Right atrium auricular region (tissue), 2 donors: ENCODE measurements at places on chromosomes 13 and 19. TPM values are rescaled to one million over a fixed set of nuclear protein-coding genes. Genes with fewer than 3 reads are reported as not detected.
A peak's percentile ranks its signal among the peaks of the same experiment; 100 is the strongest.

The KRTDAP gene
- total RNA-seq = not detected

The SYNGR4 gene
- not detected for total RNA-seq

The CGB8 gene
- total RNA-seq = not detected

The SEMA6B gene
- total RNA-seq = 10.8 TPM

The ADGRE1 gene
- total RNA-seq = not detected

The GFY gene
- not detected for total RNA-seq

The COX7A1 gene
- 136 TPM for total RNA-seq

The PEAK3 gene
- 1.9 TPM for total RNA-seq

The VSTM1 gene
- not detected for total RNA-seq

The SGCG gene
- 123 TPM for total RNA-seq

The SRRM5 gene
- not detected for total RNA-seq

The MUC16 gene
- 2.6 TPM for total RNA-seq

- no peak overlapping the region for H3K4me3 ChIP-seq
- DNase-seq = no peak
- H3K27me3 ChIP-seq = no peaks in the 10 kb centered on the region
- no peaks in the 10 kb centered on the region for H3K4me1 ChIP-seq
- H3K27ac ChIP-seq = no peak overlapping the region
These were observed 170.8 kb downstream of the NUFIP1 start for GRCh38 chr13:44818428-44818827.

DNA sequence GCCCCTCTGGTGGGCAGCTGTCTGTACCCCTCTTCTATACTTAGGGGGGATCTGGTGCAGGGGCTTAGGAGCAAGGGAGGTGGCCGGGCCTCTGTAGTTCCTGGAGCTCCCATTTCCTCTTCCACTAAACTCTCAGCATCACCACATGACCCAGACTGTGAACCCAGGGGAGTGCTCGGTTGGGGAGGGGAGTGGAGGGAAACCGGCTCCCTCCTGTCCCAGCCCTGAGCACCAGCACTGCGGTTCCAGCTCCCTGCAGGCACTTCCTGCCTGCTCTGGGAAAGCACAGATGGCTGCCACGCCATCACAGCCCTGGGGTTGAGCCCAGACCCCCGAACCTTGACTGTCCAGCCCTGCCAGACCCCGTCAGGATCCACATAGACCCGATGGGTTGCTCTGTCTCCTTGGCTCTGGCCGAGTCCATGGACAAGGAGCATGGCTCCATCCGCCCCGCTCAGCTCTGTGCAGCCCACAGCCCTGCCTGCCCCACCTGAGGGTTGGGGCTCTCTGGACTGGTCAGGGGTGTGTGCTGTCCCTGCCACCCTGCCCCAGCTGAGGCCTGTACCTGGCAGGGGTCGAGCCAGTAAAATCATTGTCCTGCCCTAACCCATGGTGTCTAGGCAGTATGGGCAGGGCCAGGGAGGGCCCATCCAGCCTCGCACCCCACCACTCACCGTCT, 36.0 kb upstream of the SLC7A10 start:
- H3K4me1 ChIP-seq = no peaks in the 10 kb centered on the region
- DNase-seq = no peak
- no peaks in the 10 kb centered on the region for H3K27me3 ChIP-seq
- no peak overlapping the region for H3K4me3 ChIP-seq
- H3K27ac ChIP-seq = no peak overlapping the region
- H3K36me3 ChIP-seq = no peaks in the 10 kb centered on the region

- H3K36me3 ChIP-seq = no peaks in the 10 kb centered on the region
- no peak for DNase-seq
- no peak overlapping the region for H3K27ac ChIP-seq
- no peaks in the 10 kb centered on the region for H3K27me3 ChIP-seq
These were observed 189.0 kb upstream of the KLHL1 start for GRCh38 chr13:70297189-70297616.

- H3K4me1 ChIP-seq = peaks cover 4% of the 10 kb centered on the region
- no peak overlapping the region for H3K4me3 ChIP-seq
- H3K36me3 ChIP-seq = no peaks in the 10 kb centered on the region
- DNase-seq = no peak
- peaks cover 12% of the 10 kb centered on the region for H3K27me3 ChIP-seq
These were observed 21.0 kb downstream of the CLEC4M start for GRCh38 chr19:7783991-7784423.

- no peak overlapping the region for H3K27ac ChIP-seq
- no peaks in the 10 kb centered on the region for H3K4me1 ChIP-seq
- DNase-seq = no peak
- H3K4me3 ChIP-seq = no peak overlapping the region
- no peaks in the 10 kb centered on the region for H3K36me3 ChIP-seq
- H3K27me3 ChIP-seq = no peaks in the 10 kb centered on the region
These were observed 38.6 kb downstream of the SCEL start for GRCh38 chr13:77574096-77574495.

DNA sequence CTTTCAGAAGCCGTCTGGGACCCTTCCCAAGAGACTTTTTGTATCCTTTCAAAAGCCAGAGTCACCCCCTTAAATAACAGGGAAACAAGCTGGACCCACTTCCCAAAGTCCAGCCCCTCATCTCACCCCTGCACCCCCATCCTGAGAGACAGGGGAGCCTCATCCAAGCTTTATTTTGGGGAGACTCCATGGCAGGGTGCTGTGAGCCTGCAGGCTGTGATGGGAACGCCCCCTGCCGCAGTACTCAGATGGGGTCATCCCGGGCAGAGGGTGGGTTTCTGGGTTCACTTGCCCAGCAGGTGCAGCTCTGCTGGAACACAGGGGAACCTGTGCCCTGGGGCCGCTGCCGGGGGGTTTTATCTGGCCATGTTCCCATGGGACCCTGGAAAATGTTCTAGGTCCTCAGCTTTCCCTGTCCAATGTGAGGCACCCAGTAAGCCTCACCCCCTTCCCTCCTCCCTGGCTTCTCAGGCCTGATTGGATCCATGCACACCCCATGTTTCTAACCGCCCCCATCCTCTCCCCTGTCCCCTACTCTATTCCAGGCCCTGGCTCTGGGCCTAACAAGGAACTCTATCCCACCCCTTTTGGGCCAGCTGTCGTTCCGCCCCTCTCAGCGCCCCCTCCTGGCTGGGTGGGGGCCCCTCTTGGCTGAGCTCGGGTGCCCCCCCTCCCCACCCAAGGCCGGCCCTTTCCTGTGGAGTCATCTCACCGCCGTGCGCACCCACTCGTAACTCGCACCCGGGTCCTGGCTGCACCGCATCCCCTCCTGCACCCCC, 1.0 kb downstream of the HIF3A start:
- H3K27ac ChIP-seq = peak overlapping the region; percentile 96
- DNase-seq = peak; percentile 91
- peak overlapping the region; percentile 58 for H3K4me3 ChIP-seq
- peaks cover 63% of the 10 kb centered on the region for H3K4me1 ChIP-seq

DNA sequence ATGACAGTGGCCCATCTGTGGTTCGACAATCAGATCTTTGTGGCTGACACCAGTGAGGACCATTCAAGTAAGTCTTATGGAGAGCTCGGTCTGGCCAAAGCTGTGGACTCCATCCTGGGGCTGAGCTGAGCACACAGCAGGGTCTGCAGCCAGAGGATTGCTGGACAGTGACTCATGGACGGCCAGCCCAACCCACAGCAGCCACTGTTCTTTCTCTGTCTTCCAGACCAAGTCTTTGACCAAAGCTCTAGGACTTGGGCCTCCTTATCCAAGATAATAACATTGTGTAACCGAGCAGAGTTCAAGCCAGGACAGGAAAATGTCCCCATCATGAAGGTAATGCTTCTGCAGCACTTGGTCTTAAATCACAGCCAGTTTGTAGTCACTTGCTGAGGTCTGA, 12.4 kb downstream of the ATP12A start:
- no peak overlapping the region for H3K4me3 ChIP-seq
- DNase-seq = peak; percentile 71
- H3K4me1 ChIP-seq = no peaks in the 10 kb centered on the region

DNA sequence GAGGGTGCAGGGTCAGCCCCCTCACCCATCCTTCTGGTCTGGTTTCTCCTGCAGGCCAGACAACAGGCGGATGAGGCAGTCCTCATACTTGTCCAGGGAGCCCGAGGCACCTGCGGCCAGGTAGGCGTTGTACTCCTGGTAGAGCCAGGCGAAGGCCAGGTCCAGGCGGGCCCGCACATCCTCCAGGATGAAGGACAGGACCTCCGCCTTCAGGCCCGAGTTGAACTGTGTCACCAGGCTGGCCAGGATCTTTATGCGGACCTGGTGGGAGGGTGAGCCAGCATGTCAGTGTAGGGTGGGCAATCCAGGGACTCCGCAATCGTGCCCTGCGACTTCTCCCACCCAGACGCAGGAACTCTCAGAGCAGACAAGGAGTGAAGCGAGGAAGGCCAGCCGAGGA, 13.8 kb upstream of the RSPH6A start:
- no peak overlapping the region for H3K27ac ChIP-seq
- H3K36me3 ChIP-seq = peaks cover 97% of the 10 kb centered on the region
- no peaks in the 10 kb centered on the region for H3K4me1 ChIP-seq
- H3K4me3 ChIP-seq = no peak overlapping the region
- no peak for DNase-seq

- H3K36me3 ChIP-seq = no peaks in the 10 kb centered on the region
- H3K27me3 ChIP-seq = no peaks in the 10 kb centered on the region
- peak overlapping the region; percentile 73 for H3K27ac ChIP-seq
- no peak overlapping the region for H3K4me3 ChIP-seq
- no peak for DNase-seq
These were observed 9.0 kb upstream of the NFIC start for GRCh38 chr19:3357271-3357991.

DNA sequence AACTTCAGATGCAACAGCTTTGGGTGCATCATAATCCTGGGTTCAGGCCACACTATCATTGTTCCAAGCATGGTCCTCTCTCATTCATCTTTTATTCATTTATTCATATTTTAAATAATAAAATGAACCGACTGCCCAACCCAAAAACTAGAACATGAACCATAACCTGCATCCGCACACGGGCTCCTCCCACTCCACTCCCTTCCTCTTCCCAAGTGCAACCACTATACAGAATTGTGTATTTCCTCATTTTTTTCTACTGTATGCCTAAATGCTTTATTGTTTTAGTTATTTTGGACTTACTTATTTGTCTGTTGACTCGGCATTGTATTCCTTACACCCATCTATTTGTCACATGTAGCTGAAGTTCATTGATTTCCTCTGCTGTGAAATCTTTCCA, 30.7 kb upstream of the POMP start:
- no peak overlapping the region for H3K4me3 ChIP-seq
- no peak for DNase-seq
- no peak overlapping the region for H3K27ac ChIP-seq
- H3K36me3 ChIP-seq = no peaks in the 10 kb centered on the region
- no peaks in the 10 kb centered on the region for H3K27me3 ChIP-seq

DNA sequence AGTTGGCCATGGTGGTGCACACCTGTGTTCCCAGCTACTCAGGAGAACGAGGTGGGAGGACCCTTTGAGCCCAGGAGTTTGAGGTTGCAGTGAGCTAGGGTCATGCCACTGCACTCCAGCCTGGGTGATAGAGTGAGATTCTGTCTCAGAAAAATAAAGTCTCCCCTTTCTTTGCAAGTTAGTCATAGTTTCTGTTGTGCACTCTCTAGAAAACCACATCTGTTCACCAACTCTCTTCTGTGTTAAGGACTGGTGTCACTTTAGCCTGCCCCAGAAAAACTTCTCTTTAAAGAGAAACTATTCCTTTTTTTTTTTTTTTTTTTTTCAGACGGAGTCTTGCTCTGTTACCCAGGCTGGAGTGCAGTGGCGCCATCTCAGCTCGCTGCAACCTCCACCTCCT, 4.9 kb upstream of the CHST8 start:
- H3K27me3 ChIP-seq = no peaks in the 10 kb centered on the region
- no peak overlapping the region for H3K27ac ChIP-seq
- no peaks in the 10 kb centered on the region for H3K36me3 ChIP-seq
- no peaks in the 10 kb centered on the region for H3K4me1 ChIP-seq
- no peak for DNase-seq

GRCh38 chr13:65855242-65855805, 1374.8 kb downstream of the PCDH9 start:
- no peak overlapping the region for H3K27ac ChIP-seq
- no peak overlapping the region for H3K4me3 ChIP-seq
- no peaks in the 10 kb centered on the region for H3K27me3 ChIP-seq
- no peaks in the 10 kb centered on the region for H3K36me3 ChIP-seq

- no peak overlapping the region for H3K27ac ChIP-seq
- no peaks in the 10 kb centered on the region for H3K36me3 ChIP-seq
- no peak overlapping the region for H3K4me3 ChIP-seq
- no peaks in the 10 kb centered on the region for H3K27me3 ChIP-seq
These were observed 462.0 kb downstream of the LIG4 start for GRCh38 chr13:107753291-107753690.

DNA sequence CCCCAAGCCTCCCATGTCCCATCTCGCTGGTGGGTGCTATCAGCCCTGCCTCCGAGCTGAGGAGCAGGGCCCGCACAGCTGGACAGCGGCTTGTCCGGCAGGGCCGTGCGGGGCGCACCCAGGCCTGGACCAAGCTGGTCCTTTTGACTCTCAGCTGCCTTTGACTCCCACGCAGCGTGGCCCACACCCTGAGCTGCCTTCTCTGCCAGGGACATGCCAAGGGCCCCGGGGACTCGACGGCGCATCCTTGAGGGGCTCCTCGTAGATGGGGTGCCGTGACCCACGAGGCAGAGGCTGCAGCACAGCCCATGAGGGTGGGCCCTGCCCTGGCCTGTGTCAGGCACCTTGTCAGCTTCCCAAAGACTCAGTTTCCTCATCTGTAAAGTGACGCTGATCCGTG, 38.8 kb upstream of the F7 start:
- H3K27ac ChIP-seq = no peak overlapping the region
- DNase-seq = no peak
- peaks cover 5% of the 10 kb centered on the region for H3K36me3 ChIP-seq
- H3K4me1 ChIP-seq = no peaks in the 10 kb centered on the region

DNA sequence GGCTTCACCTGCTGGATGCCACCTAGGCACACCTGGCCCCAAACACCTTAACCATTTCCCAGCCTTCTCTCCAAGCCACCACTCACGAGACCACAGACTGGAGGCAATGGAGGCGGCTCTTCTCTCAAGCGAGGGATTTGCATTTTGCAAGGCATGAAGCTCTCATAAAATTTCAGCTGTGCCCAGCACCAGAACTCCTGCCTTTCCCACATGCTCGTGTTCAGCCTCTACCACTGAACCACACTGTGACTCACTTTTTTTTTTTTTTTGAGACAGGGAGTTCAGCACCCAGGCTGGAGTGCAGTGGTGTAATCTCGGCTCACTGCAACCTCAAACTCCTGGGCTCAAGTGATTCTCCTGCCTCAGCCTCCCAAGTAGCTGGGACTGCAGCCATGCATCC, 10.6 kb downstream of the NANOS3 start:
- DNase-seq = no peak
- H3K27me3 ChIP-seq = no peaks in the 10 kb centered on the region
- no peaks in the 10 kb centered on the region for H3K36me3 ChIP-seq
- H3K4me3 ChIP-seq = no peak overlapping the region
- no peak overlapping the region for H3K27ac ChIP-seq

- no peaks in the 10 kb centered on the region for H3K36me3 ChIP-seq
- H3K27me3 ChIP-seq = no peaks in the 10 kb centered on the region
- H3K4me1 ChIP-seq = no peaks in the 10 kb centered on the region
- H3K4me3 ChIP-seq = no peak overlapping the region
These were observed 332.2 kb downstream of the OXGR1 start for GRCh38 chr13:96662036-96662435.

- DNase-seq = no peak
- H3K27me3 ChIP-seq = no peaks in the 10 kb centered on the region
- no peaks in the 10 kb centered on the region for H3K4me1 ChIP-seq
- H3K27ac ChIP-seq = no peak overlapping the region
- H3K36me3 ChIP-seq = peaks cover 14% of the 10 kb centered on the region
These were observed 47.3 kb downstream of the DNAJC3 start for GRCh38 chr13:95724252-95724651.

GRCh38 chr13:27379694-27380641, 44.5 kb upstream of the GTF3A start:
- no peak overlapping the region for H3K4me3 ChIP-seq
- no peaks in the 10 kb centered on the region for H3K36me3 ChIP-seq
- H3K27ac ChIP-seq = no peak overlapping the region

- no peak overlapping the region for H3K27ac ChIP-seq
- no peaks in the 10 kb centered on the region for H3K4me1 ChIP-seq
- no peak for DNase-seq
- no peaks in the 10 kb centered on the region for H3K36me3 ChIP-seq
These were observed 122.5 kb downstream of the TDRD3 start for GRCh38 chr13:60519496-60519895.
